ENCODE measurements at places on chromosomes 13 and 19. TPM values are rescaled to one million over a fixed set of nuclear protein-coding genes. Genes with fewer than 3 reads are reported as not detected.

GRCh38 chr19:44903602-44904425 is 1.8 kb upstream of the APOE start:
- DNase-seq, result peak; percentile 47

Gene XAB2
- 29.4 TPM for total RNA-seq

GRCh38 chr13:24355103-24355502 is 45.7 kb downstream of the C1QTNF9 start:
- DNase-seq, result peak; percentile 11

- DNase-seq, result peak; percentile 60
These were observed 1.6 kb downstream of the GATAD2A start for GRCh38 chr19:19406878-19407632.

- DNase-seq, result no peak
These were observed 1180.3 kb upstream of the PCDH20 start for GRCh38 chr13:62595976-62596375.

DNA sequence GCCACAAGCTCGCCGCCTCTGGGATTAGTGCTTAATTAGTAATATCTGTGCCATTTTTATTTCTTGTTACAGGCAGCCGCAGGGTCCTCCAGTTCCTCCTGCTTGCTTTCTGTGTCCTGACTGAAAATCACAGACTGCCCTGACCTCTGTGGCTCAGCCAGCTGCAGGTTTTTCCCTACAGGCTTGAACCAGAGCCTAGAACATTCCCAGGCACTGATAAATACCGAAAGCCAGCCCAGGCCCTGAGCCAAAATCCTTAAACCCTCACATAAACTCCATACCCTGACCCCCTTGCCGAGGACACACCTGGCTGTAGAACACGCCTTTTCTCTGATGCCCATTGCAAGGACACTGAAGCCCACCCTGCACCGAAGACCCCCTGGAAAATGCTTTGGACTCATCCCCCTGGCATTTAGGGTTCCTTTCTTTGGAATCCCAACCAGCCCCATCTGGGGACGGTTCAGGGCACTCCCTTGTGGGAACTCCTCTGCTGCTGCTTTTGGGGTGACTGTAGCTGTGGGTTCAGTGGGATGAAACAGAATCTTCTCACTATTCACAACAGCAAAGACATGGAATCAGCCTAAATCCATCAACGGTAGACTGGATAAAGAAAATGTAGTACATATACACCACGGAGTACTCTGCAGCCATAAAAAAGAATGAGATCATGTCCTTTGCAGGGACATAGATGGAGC is 15.5 kb downstream of the DPP9 start:
- DNase-seq, result peak; percentile 51

GRCh38 chr13:23430664-23431063 is 2.8 kb downstream of the SACS start:
- no peak for DNase-seq

Gene ODAD3
- 2.3 TPM for total RNA-seq

DNA sequence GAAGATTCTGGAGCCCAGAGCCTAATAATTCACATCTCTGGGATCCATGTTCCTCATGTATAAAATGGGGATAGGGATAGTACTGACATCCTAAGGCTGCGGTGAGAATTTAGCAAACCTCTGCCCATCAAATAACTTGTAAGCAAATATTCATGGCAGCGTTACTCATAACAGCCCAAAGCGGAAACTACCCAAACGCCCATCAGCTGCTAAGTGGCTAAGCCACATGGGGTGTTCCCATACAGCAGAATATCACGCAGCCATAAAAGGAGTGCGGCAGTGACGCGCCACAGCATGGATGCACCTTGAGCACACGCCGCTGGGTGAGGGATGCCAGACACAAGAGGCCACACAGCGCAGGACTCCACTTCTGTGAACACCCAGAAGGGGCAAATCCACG is 19.7 kb downstream of the VRK3 start:
- DNase-seq, result no peak

DNA sequence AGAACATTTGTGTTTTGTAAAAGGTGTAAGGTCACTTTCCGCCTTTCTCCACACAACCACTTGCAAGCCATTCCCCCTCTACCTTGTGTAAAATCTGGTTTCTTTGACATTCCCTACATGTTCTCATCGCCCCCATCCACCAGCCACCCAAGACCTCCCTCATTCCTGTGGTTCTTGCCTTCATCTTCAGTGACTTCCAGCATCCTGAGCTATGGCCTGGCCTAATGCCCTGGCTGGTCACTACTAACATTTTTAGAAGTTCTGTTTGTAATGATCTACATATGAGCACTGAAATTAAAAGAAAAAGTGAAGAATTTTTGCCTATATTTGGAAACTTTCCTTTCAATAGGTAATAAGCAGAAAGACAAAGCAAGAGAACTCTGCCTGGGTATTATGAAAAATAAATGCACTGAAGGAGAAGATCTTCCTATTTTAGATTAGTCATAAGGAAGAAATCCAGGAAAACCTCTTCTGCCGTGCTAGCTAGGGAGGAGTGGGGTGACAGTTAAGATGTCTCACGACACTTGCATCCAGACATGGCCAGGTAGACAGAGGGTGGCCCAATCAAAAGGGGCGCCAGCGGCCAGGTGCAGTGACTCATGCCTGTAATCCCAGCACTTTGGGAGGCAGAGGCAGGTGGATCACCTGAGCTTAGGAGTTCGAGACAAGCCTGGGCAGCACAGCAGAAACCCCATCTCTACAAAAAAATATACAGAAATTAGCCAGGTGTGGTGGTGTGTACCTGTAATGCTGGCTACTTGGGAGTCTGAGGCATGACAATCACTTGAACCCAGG is 28.1 kb upstream of the MPHOSPH8 start:
- DNase-seq, result no peak

DNA sequence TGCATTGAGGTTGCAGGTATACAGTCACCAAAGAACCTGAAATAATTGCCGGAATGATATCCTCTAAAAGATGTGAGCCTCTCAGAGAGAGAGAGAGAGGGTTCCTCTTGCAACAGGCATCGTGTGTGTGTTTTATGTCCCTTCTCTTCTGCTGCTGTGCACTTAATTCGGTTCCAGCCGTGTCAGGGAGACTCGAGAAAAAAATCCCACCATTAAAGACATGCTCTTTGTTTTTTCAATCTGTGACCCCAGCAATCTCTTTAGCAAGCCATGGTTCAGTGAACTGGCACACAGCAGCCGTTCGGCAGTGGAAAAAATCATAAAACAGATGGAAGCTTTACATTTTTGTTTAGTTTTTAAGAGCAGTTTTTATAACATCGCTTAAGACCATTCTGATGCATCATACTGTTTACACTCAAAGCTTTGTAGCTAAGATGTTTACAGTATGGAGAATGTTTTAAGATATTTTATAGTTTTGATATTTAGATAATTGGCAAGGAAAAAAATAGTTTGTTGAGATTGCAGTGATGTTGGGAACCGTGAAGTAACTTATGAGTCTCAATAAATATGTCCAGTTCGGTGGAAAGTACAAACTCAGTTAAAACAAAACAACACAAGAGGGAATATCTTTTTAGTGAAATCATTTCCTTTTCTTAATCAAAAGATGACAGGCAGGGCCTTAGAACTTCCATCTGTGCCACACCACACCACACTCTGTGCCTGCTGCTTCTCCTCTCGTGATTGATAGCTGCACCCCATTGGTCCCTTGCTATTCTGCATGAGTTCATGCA is 31.2 kb upstream of the ZNF536 start:
- DNase-seq, result no peak

- peak; percentile 66 for DNase-seq
These were observed 19.5 kb downstream of the CPT1C start for GRCh38 chr19:49710372-49710951.

Gene ZNF524
- 16.9 TPM for total RNA-seq

GRCh38 chr13:112842343-112842856 is 126.6 kb upstream of the MCF2L start:
- no peak for DNase-seq

All from RPMI7951 (cell line).